ENCODE measurements at places on chromosomes 16 and 17.
A peak's percentile ranks its signal among the peaks of the same experiment; 100 is the strongest.

DNA sequence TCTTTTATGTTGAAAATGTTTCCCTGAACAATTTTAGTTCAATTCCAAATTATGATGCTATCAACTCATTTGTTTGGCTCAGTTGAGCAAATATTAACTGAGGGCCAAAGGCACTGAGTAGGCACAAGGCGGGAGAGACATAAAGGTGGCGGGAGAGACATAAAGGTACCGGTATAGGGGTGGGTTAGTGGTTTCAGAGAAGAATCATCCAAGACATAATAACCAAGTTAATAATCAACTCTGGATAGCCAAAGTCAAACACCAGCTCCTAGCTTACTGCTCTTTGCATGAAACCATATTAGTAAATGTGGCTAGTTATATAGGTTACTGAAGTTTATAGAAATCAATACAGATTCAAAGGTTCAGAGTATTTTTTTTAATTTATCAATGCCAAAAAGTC lies 91.7 kb downstream of the RPGRIP1L start:
- DNase-seq: no peak

DNA sequence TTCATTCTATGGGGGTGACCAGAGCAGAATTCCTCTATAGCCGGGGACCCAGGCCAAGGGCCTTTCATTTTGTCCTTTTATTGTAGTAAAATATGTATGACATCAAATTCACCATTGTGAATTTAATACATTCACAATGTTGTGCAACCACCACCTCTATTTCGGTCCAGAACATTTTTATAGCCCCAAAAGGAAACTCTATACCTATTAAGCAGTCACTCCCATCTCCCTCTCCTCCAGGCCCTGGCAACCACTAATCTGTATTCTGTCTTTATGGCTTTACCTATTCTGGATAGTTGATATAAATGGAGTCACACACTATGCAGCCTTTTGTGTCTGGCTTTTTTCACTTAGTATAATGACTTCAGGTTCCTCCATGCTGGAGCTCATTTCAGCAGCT lies 9.7 kb upstream of the TNS4 start:
- no peak for DNase-seq

GRCh38 chr17:70353408-70354092 lies 184.2 kb downstream of the KCNJ2 start:
- no peak for DNase-seq

DNA sequence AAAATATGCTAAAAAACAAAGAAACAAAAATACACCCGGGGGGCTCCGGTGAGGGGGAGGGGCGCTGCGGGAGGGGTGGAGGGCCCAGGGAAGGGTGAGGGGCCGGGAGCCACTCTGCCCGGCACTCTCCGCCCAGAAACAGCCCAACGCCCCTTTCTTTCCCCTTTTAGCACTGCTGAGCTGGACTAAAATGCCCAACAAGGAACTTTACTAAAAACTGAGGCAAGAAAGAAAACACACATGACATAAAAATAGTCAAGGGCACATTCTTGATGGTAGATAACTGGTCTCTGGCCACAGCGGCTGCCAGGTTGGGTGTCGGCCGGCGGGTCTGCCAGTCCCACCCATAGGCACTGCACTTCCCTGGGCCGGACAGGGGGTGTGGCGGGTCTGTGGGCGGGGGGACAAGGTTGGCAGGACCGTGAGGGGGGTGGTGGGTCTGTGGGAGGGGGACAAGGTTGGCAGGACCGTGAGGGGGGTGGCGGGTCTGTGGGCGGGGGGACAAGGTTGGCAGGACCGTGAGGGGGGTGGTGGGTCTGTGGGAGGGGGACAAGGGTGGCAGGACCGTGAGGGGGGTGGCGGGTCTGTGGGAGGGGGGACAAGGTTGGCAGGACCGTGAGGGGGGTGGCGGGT lies 20.9 kb downstream of the METRNL start:
- DNase-seq: no peak

DNA sequence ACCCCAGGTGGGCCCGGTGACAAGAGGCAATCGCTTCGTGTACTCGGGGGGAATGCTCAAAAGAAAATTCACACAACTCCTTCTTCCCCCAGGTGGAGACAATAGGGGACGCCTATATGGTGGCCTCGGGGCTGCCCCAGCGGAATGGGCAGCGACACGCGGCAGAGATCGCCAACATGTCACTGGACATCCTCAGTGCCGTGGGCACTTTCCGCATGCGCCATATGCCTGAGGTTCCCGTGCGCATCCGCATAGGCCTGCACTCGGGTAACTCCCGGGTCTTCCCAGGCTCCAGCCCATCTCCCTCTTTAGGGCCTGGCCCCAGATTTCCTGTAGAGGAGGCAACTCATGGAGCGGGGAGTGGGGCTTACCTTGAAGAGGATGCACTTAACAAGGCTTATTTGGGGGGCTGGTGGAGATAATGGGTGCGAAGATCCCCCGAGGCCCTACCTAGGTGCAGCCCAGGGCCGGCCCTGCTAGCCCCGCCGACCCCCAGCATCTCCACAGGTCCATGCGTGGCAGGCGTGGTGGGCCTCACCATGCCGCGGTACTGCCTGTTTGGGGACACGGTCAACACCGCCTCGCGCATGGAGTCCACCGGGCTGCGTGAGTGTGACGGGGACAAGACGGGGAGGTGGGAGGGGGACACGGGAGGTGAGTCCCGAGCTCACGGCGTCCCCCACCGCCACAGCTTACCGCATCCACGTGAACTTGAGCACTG lies 13.0 kb downstream of the GUCY2D start:
- DNase-seq: no peak

GRCh38 chr17:17946093-17946492 lies 26.1 kb downstream of the TOM1L2 start:
- DNase-seq: no peak

- DNase-seq: no peak
Measured at GRCh38 chr16:80733407-80733806, 71.0 kb downstream of the CDYL2 start.

DNA sequence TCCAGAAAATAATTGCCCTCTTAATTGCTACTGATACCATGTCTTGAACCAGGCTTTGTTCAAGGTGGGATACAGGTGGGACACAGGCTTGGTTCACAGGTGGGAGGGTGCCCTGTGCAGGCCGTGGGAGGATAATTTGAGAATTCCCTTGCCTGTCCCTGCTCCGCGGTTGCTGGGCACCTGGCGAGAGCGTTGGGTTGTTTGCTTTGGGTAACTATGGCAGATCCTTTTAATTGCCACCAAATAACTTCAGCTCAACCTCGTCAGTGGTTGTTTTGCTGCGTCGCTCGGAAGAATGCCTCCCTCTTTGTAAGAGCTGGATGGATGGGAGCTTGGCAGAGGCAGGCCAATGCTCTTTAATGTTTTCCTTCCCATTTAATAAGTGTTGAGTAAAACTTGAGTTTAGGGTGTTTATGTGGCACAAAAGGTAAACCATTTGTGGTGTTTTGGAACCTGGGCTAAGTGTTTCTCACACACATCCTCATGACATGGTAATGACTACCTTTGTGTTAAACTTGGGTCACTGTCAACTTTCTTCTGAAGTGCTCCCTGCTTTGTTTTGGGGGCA lies 202.5 kb downstream of the MSI2 start:
- peak; percentile 74 for DNase-seq

DNA sequence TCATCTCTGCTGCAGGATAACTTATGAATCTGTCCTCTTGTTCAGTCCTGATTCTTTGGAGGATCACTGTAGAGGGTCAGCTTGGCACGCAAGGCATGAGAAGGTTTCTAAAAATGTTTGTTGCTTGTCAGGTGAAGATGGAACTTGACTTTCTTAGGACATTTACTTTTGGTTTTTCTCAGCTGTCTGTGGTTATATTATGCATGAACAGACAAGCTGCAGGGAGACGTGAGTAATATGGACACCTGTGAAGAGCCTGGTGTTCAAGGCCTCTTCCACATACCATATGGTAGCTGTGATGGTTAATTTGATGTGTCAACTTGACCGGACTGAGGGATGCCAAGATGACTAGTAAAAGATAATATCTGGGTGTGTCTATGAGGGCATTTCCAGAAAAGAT lies 270.2 kb upstream of the CPHXL start:
- peak; percentile 1 for DNase-seq

- DNase-seq: no peak
Measured at GRCh38 chr17:65545705-65546523, 15.5 kb downstream of the AXIN2 start.

GRCh38 chr16:70730031-70730430 lies 44.2 kb upstream of the MTSS2 start:
- no peak for DNase-seq

- DNase-seq: peak; percentile 77
Measured at GRCh38 chr17:81553616-81554181, 1.5 kb upstream of the FAAP100 start.

GRCh38 chr16:75116081-75116910 lies at the start of gene LDHD:
LDHD (minus strand) TSS chr16:75116780; CDS start chr16:75116720, 60 bp downstream.
- DNase-seq: peak; percentile 22

DNA sequence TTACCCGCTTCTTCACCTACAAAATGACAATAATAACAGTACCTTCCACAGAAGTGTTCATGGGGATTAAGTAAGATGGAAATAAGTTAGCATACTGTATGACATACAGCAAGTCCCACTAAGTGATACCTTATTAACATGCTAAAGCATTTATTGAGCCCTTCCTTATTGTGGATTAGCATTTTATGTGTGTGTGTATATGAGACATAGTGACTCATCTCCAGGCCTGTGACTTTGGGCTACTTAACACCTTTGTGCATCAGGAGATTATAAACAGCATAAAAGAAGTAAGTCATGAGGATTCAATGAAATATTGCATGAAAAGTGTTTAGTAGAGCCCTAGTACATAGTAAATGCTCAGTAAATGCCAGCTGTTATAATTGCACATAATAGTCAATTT lies 52.9 kb downstream of the CA10 start:
- DNase-seq: no peak

- DNase-seq: peak; percentile 50
Measured at GRCh38 chr17:47275245-47275984, 21.8 kb downstream of the ITGB3 start.

GRCh38 chr17:80145076-80146075 lies 1.6 kb downstream of the EIF4A3 start:
- DNase-seq: no peak

DNA sequence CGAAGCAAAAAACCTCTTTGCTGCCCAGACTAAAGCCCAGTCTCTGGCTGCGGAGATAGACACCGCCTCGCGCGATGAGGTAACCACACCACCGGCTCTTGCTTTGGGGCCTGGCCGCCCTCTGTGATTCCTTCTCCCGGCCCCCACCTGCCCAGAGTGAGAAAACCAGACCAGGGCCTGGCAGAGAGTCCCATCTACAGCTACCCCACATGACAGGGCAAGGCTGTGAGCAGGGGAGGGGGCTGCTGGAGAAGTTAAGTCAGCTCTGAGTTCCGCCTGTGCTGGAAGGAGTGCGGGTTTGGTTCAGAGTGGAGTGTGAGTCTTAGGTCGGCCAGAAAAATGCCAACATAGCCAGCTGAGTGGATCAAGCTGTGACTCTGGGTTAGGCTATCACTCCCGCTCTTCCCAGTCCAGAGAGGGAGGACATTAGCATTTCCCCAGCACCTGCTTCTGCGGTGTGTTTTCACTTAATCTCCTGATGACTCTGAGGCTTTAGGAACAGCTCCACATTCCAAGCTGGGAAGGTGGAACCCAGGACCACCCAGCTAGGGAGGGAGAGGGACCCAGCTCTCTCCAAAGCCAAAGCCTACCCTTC lies 139.0 kb downstream of the RAB11FIP4 start:
- no peak for DNase-seq

- DNase-seq: no peak
Measured at GRCh38 chr17:33166472-33166871, 126.6 kb downstream of the ASIC2 start.

GRCh38 chr17:50542795-50543774 lies 3.9 kb upstream of the SPATA20 start:
- peak; percentile 97 for DNase-seq

GRCh38 chr17:32305049-32305448 lies 36.9 kb downstream of the C17orf75 start:
- DNase-seq: no peak

- no peak for DNase-seq
Measured at GRCh38 chr17:10556301-10557005, 7.0 kb upstream of the MYH2 start.

DNA sequence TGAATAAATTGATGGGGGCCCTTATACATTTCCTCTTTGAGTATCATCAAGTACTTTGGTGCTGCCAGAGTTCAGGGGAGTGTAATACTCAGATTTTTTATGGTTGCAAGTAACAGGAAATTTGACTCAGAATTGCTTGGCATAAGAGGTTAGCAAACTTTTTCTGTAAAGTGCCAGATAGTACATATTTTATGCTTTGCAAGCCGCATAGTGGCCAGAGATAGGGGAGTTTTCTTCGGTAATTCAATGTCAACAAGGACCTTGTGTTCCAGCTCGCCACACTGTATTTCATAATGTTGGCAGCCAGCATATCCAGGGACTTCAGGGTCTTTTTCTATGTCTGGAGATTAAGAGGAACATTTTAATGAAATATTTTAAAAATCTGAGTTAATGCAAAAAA lies 51.0 kb upstream of the MARCHF10 start:
- no peak for DNase-seq

DNA sequence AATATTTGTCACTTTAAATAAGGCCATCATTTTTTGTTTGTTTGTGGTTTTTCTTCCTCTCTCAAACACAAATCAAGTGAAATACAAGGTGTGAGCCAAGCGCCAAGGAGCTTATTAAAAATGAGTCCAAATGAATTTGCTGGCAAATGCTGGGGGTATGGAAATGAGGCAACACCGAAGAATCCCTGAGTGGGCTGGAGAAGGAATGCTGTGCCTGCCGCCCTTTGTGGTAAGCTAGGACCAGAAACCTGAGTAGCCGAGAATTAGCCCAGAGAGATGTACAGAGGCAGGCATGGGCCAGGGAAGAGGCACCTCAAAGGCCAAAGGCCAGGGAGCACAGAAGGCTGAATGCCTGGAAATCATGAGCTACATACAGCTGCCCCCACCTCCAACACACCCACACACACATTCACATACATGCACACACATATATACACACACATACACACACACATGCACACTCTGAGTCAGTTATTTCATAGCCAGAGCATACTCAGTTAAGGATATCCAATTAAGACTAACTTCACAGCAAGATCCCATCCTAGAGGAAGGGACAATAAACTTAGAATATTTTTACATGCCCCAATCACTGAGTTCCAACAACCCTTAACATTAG lies 266.1 kb upstream of the DYNLRB2 start:
- DNase-seq: no peak

- no peak for DNase-seq
Measured at GRCh38 chr17:651596-651995, 63.0 kb downstream of the VPS53 start.

DNA sequence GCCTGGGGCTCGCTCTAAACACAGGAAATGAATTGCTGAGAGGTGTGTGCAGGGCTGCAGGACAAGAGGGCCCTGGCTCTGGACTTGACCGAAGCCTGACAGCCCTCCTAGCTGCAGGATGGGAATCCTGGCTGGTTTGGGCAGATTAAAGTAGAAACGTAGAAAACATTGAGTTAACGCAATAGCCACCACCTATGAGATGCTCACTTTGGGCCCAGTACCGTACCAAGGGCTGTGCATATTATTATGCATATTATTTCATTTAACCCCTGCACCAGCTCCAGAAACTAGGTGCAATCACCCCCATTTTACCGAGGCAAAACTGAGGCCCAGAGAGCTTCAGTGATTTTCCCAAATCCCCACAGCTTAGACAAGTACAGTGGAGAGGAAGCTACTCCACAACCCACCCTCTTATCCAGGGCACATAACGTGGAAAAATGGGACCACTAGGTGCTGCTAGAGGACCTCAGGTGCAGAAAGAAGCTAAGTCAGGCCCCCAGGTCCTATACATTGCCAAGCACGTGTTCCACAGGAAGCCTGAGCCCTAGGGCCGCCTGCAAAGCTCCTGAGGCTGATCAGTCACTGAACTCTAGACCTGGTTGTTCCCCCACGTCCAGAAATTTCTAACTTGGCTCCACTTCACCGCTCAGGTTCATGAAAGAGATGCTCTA lies 79.2 kb downstream of the MYH11 start:
- peak; percentile 93 for DNase-seq

- peak; percentile 20 for DNase-seq
Measured at GRCh38 chr17:76367642-76368041, 13.9 kb upstream of the PRPSAP1 start.
